ENCODE measurements at places on chromosomes 4 and X.
A peak's percentile ranks its signal among the peaks of the same experiment; 100 is the strongest.

DNA sequence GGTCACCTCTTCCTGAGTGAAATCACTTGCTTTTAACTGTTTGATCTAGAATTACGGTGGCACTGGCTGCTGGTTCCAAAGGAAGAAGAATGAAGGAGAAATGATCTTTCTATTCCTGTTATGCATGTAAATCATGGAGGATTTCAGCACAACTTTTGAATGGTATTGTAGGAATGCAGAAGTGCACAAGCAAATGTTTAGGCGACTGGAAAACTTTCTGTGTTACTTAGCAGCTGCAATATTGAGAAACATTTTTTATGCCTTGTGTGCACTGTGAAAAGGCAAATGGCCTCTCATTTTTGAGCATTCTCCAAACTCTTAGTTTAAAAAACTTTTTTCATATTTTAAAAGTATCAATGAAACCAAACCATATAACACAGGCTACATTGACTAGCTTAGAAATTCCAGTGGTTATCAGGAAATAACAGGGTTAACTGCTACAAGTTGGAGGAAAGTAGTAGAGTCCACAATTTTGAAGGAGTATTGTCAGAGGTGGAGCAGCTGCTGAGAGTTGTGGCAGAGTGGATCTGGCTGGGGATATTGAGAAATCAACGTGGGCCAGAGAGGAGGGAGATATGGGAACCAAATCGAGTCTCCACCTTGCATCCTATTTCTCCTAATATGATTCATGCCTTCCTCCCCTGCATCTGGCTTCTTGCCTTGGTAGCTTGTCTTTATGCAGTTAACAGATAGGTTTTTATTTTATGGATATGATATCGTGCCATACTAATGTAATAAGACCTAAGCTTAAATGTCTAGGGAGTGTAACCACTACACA, 32.0 kb upstream of the FHL1 start:
- no peak for DNase-seq

GRCh38 chr4:52249581-52249980, 198.5 kb downstream of the SPATA18 start:
- DNase-seq: no peak

DNA sequence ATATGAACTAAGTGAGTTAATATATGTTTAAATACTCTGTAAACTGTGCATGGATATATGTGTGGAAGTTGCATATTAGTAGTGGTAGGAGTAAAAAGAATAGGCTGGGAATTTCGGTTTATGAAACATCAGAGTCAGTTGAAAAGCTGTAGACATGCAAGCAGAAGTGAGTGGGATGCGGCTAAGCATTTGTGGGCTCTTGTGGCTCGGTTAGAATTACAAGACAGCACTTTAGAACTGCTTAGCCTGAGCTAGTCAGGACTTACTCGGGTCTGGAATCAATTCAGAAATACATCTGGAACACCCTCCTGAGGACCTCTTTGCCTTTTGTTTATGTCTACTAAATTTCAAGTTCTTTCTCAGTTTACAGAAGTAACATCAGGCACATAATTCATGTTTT, 93.6 kb downstream of the AFF2 start:
- DNase-seq: no peak

GRCh38 chrX:115138040-115138439, 51.2 kb upstream of the RBMXL3 start:
- DNase-seq: no peak

DNA sequence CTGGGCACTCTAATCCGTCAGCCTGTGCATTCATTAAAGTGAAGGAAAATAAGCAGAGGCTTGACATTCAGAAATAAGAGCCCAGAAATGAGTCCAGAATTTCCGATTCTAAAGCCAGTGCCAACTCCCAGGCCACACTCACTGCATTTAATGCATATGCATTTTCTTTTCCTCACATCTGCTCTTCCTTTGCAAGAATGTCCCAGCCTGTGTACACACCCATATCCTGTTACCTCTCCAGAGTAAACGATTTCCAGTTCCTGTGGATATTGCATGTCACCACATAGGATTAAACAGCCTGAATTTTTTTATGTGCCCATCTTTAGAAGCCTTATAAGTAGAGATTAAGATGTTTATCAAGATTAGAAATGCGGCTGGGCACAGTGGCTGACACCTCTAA, 27.5 kb downstream of the ARX start:
- no peak for DNase-seq

- DNase-seq: no peak
These were observed 14.2 kb downstream of the BCAP31 start for GRCh38 chrX:153709726-153710674.

GRCh38 chr4:121148000-121148399, 16.1 kb downstream of the TNIP3 start:
- no peak for DNase-seq

- no peak for DNase-seq
These were observed 6.6 kb downstream of the TLL1 start for GRCh38 chr4:165879641-165880040.

DNA sequence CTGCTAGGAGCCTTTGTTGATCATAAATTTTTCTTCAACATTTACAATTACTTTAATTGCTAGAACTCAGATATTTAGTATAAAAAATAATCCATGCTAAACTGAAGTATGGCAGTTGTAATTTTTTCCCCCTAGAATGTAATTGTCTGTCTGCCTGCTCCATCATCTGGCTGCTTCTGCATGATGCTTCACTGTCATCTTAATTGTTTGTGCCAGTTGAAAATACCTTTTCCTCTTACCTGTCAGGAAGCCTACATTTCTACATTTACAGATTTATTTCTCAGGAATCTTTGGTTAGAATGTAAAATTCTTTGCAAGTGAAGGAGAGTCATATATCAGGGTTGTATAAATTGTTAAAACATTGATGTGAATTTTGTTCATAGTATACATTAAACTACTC, 348.6 kb downstream of the GRXCR1 start:
- no peak for DNase-seq

- DNase-seq: no peak
These were observed 21.7 kb upstream of the EGFL6 start for GRCh38 chrX:13547671-13548070.

DNA sequence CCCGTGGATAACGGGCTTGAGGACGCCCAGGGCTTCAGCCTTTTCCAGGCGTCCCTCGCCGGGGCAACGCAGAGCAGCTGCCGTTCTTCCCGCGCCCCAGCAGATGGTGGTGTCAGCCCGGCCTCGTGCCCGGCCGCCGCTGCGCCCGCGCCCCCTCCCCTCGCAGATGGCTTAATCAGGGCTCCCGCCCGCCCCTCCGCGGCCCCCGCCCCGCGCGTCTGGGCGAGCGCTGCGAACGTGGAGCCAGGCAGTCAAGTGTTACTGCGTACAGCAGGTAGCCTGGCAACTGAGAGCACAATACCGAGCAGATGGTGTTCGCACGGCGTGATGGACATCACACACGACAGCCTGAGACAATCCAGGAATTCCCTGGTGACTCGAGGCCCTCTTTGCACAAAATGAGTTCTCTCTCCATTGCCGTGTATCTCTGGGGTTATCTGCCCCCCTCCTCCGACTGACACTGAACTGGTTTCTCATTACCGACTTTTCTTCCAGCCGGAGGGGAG, 69.3 kb downstream of the MGST2 start:
- peak; percentile 90 for DNase-seq

DNA sequence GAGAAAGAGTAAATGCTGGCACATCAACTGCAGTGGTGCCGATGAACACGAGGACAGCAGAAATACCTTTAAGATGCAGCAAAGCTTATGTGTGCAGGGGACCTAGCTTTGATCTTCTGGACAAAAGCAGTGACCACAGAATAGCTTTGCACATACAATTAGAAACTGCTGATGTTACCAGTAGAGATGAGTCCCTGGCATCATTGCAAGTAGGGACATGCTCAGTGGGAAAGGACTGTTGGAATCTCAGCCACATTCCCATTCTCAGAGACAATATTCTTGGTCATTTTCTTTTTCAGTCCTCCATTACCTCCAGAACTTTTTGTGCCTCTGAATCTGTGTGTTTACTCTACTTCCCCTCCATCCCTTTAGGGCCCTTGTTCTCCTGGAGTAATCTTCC, 16.9 kb upstream of the PDLIM3 start:
- DNase-seq: no peak

DNA sequence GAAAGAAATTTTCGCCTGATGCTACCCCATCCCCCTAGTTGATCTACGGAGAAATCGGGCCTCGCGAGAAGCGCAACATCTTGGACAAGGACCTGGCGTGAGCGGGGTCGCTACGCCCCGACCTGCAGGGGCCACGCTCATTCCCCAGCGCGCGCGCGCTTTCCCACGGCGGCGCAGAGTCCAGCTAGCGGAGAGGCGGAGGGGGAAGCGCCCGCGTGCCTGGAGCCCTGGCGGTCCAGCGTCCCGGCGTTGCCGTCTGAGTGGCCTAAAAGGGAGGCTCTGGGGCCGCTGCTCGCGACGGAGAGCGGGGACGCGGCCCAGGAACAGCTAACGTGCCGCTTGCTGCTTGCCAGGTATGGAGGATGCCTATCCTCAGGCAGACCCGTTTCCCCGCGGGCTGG, 6.0 kb upstream of the SOX3 start:
- no peak for DNase-seq

GRCh38 chrX:54920610-54921426, at the start of gene TRO:
TRO (plus strand) TSS chrX:54920824; CDS start chrX:54922247, 1,423 bp downstream.
- no peak for DNase-seq

- peak; percentile 58 for DNase-seq
These were observed 734 bp upstream of the SH3TC1 start for GRCh38 chr4:8198206-8198905.

DNA sequence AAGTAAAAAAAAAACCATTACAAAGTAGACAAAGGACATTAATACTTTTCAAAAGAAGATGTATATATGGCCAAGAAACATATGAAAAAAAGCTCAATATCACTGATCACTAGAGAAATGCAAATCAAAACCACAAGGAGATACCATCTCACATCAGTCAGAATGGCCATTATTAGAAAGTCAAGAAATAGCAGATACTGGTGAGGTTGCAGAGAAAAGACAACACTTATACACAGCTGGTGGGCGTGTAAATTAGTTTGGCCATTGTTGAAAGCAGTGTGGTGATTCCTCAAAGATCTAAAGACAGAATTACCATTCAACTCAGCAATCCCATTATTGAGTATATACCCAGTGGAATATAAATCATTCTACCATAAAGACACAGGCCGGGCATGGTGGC, 39.3 kb downstream of the TASL start:
- DNase-seq: no peak

DNA sequence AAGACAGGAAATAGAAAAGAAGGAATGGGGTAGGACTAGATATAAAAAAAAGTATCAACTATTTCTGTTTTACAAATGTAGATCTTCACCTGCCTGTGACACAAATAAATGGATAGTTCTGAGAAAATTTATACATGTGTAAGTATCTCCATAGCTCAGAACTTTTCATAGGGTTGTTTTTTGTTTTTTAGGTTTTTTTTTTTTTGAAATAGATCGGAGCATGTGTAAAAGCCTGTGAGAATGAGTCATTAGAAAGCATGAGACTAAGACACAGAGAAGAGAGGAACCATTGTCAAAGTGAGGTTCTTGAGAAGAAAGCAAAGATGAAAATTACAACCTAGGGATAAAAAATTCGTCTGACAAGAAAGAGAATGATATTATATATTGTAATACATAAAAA, 481.6 kb downstream of the PABPC4L start:
- DNase-seq: no peak

GRCh38 chr4:4854649-4855295, 4.7 kb upstream of the MSX1 start:
- no peak for DNase-seq

DNA sequence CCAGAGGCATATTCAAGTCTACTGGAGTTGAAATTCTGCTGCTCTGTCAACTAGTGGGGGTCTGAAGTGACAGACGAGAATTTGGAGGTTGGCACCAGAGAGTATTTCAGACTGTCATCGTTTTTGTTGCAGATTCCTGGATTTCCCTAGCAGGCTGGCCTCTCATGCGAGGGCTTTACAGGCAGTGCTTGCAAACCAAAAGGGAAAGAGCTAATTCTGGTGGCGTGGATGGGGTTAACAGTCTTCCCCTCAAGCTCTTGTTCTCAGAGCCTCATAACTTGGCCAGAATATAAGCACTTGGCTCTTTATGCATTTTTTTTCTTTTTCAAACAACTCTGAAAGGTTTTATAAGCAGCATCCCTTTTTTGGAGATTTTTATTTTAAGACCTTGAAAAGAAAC, at the start of gene SPARCL1:
Gene SPARCL1 (minus strand): TSS at position 190 of the 400 bp plus-strand sequence. CDS start 29,802 bp downstream, outside the sequence.
- no peak for DNase-seq

DNA sequence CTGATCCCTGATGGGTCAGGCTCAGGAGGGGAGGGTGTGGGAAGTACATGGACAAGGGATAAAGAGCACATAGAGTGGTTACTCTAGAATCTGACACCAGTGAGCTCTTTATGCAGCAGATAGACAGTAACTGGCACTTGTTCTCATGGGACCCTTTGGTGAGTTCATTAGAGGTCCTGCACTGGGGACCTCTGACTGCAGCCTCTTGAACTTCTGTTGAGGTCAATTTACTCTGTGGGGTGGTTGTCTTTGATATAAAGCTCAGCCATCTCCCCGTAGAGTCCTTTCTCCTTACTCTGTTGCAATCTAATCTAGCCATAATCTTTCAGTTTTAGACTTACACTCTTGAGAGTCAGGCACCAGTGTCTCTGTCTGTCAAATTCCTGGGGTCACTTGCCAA, 222.4 kb downstream of the GPAT3 start:
- DNase-seq: no peak

DNA sequence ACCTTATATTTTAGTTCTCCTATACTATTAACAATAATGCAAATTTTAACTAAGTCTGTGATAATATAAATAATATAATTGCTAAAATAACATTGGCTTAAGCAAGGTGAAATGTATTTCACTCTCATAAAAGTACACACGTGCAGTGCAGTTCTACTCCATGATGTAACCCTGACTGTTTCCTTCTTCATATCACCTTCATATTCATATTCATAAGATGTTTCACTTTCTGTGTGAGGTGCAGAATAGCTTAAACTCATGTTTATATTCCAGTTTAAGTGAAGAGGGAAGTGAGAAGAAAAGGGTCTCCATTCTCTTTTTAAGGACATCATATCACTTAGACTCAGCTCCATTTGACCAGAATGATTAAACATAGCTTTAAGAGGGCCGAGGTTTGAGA, 1810.0 kb upstream of the PCDH10 start:
- DNase-seq: no peak

DNA sequence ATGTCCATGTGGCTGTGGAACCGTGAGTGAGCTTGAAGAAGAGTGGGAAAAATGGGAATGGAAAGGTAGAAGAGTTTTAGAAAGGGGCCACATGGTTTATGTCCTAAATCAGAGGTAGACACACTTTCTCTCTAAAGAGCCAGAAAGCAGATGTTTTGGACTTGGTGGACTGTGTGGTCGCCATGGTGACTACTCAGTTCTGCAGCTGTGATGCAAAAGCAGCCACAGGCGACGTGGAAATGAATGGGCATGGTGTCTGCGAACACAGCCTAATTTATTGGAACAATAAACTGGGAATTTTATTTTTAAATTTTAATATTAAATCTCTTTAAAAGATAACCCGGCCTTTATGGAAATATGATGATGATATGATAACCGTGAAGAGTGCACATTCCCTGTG, 386.0 kb upstream of the FAT1 start:
- no peak for DNase-seq
